ENCODE measurements at places on chromosomes 5 and 9.
A peak's percentile ranks its signal among the peaks of the same experiment; 100 is the strongest.

DNA sequence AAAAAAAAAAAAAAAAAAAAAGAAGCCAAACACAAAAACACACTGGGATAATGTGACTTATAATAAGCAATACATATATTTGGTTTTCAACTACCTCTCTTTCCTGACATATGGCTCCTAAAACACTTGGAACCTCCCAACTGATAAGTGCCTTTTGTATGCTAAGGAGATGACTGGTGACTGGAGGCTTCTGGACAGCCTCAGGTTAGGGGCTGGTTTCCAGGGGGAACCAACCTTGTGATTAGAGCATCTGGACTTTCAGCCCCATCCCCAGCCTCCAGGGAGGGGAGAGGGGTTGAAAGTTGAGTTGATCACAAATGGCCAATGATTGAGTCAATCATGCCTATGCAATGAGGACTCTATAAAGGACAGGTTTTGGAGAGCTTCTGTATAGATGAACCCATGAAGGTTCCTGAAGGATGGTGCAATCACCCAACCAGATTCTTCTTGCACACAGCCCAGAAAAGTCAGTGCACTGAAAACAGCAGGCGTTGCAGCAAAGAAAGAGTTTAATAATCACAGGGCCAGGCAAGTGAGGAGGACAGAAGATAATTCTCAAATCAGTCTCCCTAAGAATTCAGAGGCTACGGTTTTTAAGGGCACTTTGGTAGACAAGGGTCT, 276.7 kb downstream of the AUH start:
- DNase-seq = no peak

- DNase-seq = no peak
These were observed 8.9 kb upstream of the PALM2AKAP2 start for GRCh38 chr9:109771087-109771486.

- DNase-seq = no peak
These were observed 24.4 kb downstream of the MEGF9 start for GRCh38 chr9:120689860-120690259.

GRCh38 chr9:136018257-136019031, 57.3 kb upstream of the UBAC1 start:
- DNase-seq = no peak

DNA sequence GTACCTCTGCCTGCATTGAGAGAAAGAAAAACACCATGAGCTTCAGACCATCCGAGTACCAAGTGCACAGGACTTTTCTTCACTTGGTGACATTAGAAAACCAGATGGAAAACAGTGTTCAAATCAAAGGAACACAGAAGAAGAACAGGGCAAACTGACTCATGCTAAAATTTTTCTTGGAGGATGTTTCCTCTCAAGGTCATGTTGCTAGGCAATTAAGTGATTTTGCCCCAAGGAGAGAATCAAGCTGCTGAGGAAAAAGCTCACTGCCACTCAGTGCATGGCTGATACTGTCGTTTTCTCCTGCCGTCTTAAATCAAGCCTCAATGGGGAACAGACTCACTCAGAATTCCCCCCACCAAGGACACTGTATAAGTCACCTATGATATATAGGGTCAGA, 57.9 kb upstream of the SIMC1 start:
- DNase-seq = peak; percentile 52

Measured in kidney (tissue), 22 donors.